ENCODE measurements at places on chromosomes 16 and 17.

DNA sequence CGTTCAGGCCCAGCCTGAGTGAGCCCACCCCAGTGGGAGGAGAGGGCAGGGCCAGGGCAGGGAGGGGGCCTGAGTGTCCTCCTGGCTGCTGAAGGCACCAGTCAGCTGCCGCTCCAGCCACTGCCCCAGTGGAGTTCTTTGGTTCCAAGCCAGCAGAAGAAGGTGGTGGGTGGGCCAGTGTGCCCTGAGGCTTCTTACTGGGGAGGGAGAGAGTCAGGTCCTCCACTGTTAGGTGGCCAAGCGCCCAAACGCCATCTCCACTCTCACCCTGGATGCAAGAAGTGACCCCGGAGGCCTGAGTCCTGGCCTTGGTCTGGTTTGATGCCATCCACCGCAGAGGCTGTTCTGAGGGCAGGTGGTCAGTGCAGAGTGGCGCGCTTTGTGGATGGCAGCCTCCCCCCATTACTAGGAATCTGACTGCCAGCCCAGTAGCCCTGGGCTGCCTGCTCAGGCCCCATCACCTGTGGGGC lies 2.2 kb downstream of the RNF213 start:
- no peak for DNase-seq

- DNase-seq = no peak
Measured at GRCh38 chr17:43018008-43018853, 4.0 kb downstream of the VAT1 start.

DNA sequence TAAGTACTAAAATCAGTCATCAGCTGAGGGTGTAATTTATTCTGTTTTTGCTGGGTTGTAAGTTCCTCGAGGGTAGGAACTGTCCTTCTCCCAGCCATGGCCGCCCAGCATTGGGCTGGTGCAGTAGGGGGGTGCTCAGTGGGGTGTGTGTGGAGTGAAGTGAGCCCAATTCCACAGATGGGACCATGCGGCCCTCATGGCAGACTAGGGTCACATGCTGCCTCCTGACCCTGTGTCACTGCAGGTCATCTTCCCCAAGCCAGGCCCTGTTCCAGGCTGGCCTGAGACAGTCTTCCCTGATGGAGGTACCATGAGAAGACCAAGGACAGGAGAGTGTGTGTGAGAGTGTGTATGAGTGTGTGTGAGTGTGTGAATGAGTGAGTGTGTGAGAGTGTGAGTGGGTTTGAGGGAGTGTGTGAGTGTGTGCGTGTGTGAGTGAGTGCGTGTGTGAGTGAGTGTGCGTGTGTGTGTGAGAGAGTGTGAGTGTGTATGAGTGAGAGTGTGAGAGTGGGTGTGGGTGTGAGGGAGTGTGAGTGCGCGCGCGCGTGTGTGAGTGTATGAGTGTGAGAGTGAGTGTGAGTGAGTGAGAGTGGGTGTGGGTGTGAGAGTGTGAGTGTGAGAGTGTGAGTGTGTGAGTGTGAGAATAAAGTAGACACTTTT lies 3.7 kb downstream of the SLC26A11 start:
- DNase-seq = no peak

DNA sequence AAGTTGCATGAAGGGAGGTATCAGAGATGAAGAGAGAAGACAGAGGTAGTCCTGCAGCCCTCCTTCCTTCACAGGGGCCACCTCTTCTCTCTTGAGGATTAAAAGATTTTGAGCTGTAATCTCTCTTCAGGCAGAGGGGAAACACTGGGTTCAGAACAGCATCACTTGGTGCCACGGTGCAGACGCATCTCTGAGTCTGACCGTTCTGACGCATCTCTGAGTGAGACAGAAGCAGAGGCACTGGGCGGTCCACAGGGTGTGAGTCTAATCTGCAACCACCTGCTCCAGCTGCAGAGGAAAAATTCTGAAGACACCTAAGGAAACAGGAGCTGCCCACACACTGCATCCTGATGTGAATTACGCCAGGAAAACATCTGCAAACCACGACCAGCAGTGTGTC lies 5.3 kb upstream of the KRT37 start:
- DNase-seq = no peak

DNA sequence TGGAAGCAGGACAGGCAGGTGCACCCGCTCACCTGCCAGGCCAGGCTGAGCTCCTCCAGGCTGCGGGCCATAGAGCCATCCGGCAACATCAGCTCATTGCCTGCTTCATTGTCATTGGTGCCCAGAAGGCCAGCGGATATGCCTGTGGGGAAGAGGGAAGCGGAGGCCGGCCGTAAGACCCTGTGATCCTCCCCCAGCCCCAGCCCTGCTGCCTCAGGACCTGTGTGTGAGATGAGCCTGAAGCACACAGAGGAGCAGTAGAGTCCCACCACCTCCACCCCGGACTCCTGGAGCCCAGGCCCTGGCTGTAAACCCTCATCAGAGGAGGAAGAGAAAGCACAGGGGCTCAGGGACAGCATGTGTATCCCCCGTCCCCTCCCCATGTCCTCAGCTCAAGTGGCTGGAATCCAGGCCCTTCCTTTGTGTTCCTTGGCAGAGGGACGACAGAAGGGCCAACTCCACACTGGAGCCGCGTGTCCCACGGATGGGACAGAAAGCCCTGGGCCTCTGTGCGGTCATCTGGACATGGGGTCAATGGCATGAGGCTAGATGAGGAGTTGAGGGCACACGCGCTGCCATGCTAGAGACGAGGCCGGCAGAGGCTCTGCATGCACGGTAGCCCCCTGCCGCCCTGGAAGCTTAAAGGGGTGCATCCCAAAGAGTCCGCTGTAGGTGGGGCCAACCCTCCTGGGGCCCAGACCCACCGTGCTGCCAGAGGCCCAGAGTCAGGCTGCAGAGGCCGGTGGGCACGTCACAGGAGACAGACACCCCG lies 39.1 kb downstream of the RMI2 start:
- no peak for DNase-seq

- DNase-seq = no peak
Measured at GRCh38 chr17:12995106-12995895, 22.5 kb downstream of the ELAC2 start.

GRCh38 chr17:34484193-34484733 lies 95.1 kb upstream of the TMEM132E start:
- DNase-seq = no peak
